Activated CD8-positive, alpha-beta memory T cell treated with anti-CD3 and anti-CD28 coated beads for 48 hours (primary cell): ENCODE measurements at places on chromosomes 7 and 10.

- no peak for DNase-seq
These were observed 82.9 kb downstream of the DNAJC1 start for GRCh38 chr10:21920633-21921032.

DNA sequence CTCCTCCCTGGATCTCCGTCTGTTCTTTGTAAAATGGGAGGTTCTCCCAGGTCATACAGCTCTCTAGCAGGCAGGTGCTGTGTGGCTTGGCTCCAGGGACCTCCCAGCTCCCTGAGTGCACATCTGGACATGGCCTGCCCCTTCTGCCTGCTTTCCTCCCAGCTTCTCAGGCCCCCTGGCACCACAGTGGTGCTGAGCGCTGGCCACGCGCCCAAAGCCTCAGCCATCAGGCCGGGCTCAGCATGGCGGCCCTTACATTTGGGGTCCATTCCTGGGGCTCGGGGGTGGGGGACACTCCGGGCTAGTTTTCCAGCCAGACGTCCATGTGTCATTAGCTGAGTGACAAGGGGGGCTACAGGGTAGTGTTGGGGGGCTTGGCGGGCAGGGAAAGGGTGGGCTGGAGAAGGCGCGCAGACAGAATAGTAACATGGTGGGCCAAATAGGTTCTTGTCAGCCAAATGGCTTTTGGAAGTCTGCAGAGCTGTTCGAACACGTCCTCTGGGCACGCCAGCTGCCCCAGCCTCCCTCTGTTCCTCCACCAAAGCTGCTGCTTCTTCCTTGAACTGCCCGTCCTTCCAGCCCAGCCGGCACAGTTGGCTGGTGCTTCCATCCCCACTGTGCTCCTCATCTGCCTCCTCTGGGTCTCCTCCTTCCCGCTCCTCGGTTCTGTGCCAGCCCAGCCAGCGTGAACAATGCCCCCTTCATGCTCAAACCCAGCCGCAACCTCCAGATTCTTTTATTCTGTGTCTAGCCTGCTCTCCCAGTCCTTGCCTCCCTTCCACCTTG lies 65.9 kb downstream of the GOLGA7B start:
- no peak for DNase-seq

DNA sequence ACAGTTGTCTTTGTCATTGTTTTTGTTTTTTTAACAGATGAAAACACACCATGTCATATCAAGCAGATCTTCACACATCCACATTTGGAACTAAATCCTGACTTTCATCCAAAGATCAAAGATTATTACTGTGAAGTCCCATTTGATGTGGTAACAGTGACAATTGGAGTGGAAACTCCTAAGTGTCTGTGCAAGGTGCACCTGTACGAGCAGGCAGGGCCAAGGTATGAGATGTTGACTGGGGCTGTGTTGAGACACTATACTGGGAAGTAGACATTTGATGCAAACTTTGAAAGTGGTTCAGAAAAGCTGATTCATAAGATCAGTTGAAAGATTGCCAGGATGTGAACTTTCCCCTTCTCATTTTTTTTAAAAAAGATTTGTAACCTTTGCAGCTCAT lies 152.3 kb downstream of the CPED1 start:
- DNase-seq = no peak

- no peak for DNase-seq
These were observed 19.1 kb downstream of the AUTS2 start for GRCh38 chr7:69617364-69617763.
